ENCODE measurements at places on chromosomes 5 and 9.

DNA sequence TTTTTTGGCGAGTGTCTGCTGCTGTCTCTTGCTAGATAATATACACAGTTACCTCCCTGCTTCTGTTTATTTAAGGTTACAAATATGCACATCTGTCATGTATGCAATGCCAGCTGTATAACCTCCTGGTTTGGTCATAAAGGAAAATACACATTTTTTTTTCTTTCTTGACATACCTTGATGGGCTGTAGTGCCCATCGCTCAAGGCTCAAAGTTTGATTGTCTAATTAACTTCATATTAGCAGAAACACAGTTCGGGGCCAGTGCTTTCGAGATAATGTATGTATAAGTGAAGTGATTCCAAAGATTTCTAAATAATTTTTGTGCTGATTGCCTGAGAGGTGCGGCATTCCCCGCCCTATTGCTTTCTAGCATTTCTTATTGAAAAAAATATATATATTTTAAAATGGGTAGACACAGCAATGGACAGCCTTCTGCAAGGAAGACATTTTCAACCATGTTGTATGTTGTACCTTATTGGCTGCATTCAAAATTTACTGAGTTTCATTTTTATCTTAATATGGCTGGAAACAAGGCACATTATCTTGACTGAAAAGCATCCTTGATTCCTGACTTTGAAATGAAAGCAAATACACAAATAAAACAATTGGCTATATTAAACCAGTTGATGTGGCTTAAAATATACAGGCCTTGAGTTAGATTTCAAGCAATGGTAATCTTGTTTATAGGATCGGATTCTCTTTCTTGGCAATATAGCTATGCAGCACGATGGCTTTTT is 206.2 kb downstream of the MEF2C start:
- no peak for DNase-seq

- no peak for DNase-seq
These were observed 5.8 kb downstream of the GRM6 start for GRCh38 chr5:178989311-178989710.

DNA sequence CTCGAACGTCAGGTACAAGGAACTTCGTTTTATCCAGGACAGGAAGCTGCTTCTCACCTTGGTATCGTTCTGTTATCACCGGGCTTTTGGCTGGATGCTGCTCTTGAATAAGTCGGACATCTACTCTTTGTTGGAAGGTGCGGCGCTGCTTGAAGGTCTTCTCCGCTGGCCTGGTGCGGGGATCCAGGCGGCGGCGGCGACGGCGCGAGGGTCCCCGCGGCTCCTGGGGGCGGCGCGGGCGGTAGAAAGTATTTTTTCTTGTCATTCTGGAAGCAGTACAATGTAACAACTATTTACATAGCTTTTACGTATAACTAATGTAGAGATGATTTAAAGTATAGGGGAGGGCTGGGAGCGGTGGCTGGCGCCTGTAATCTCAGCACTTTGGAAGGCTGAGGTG is 52.3 kb downstream of the ACER2 start:
- no peak for DNase-seq

GRCh38 chr9:22044583-22044982 is 35.5 kb upstream of the CDKN2B start:
- DNase-seq = no peak

DNA sequence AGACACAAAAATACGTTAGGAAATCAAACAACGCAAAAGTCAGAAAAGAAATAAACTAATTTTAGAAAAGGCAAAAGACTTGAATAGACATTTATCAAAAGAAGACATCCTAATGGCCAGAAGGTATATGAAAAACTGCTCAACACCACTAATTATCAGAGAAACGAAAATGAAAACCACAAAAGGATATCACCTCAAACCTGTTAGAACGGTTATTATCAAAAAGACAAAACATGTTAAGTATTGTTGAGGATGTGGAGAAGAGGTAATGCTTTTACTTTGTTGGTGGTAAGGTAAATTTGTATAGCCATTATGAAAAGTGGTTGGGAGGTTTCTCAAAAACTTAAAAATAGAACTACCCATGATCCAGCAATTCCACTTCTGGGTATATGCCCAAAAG is 230.0 kb upstream of the RGMB start:
- DNase-seq = no peak

DNA sequence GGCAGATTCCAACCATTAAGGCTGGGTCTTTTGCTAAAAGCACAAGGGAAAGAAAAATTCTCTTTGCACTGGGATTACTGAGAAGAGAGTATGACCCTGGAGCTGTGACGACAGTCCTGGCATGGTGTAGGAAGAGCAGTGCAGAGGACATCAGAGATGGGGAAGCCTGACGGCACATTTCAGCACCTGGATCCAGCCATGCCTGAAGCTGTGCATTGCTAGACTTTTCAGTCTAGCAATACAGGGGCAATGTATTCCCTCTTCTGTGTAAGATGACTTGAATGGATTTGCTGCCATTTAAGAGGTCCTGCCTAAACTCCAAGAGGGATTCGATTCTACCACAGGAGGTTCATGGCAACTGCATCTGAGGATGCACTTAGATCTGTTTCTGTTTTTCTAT is 12.3 kb upstream of the MRNIP start:
- no peak for DNase-seq

DNA sequence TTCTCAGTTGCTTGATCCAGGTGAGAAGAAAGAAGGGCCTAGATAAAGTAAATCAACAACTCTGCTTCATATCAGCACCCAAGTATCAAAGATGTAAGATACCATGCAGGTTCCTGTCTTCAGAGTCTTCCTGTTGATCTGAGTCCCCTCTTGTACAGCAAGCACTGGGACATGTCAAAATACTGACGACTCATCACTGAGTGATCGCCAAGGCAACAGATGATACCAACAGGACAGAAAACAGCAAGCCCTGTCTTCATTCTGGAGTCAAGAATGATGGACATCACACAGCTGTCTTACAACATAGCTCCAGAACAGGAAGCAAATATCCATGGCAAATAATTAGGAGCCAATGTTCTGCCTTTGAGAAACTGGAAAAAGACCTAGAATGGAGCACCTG is 83.7 kb downstream of the TARS1 start:
- DNase-seq = no peak

- no peak for DNase-seq
These were observed 181.7 kb upstream of the S1PR3 start for GRCh38 chr9:88809355-88810161.

DNA sequence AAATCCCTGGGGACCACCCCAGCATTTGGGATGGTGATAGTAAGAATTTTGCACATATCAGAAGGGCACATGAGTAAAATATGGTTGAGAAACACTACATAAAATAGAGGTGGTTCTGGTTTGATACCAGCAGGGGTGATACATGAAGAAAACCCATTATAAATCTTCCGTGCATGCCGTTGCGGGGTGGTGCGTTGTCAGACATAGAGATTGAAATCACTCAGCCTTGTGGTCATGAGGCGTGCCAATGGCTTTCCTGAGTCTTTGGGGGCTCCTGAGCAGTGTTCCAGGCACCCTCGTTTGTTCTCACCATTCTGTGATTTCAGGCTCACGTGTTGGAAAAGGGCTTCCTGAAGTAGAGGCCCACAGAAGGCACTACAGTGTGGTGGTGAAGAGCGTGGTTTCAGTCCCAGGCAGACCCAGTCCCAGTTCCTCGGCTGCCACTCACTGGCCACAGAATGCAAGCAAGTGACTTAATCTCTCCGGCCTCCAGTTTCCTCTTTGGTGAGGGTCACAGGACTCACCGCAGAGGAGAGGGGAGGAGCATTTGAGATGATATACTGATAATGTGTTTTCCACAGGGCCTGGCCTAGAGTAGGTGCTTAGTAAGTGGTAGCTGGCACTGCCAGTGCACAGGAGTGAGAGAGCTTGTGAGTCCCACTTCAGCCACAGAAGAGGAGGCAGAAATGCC is 20.5 kb upstream of the GLRX start:
- DNase-seq = peak; percentile 100

DNA sequence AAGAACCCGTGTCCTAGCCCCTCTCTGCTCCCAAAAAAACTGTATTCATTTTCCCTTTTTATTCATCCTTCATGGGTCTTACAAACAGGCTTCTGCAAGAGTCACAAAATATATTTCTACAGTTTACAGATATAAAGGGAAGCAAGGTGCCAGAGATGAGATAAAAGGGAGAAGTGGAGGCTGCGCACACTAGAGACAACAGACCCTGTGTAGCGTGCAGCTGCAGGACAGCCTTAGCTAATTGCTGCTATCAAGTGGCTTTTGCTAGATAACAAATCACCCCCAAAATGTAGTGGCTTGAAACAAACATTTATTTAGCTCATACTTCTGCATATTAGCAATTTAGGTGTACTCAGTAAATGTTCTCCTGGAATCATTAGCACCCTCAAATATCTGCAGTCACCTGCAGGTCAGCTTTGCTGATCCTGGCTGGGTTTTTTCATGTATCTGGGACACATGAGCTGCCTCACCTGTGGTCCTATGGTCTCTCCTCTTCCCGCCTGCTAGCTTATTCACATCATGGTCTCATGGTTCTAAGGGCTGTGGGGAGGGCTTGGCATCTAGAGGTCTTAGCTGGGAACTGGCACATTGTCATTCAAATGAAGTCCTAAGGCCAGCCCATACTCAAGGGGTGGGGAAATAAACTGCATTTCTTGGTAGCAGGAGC is 29.4 kb downstream of the ARHGEF37 start:
- DNase-seq = peak; percentile 77

GRCh38 chr5:113474100-113474728 is 14.0 kb downstream of the MCC start:
- no peak for DNase-seq

GRCh38 chr5:124583469-124584350 is 162.7 kb downstream of the ZNF608 start:
- DNase-seq = peak; percentile 92

- no peak for DNase-seq
These were observed 267.0 kb downstream of the EBF1 start for GRCh38 chr5:158832731-158833130.

DNA sequence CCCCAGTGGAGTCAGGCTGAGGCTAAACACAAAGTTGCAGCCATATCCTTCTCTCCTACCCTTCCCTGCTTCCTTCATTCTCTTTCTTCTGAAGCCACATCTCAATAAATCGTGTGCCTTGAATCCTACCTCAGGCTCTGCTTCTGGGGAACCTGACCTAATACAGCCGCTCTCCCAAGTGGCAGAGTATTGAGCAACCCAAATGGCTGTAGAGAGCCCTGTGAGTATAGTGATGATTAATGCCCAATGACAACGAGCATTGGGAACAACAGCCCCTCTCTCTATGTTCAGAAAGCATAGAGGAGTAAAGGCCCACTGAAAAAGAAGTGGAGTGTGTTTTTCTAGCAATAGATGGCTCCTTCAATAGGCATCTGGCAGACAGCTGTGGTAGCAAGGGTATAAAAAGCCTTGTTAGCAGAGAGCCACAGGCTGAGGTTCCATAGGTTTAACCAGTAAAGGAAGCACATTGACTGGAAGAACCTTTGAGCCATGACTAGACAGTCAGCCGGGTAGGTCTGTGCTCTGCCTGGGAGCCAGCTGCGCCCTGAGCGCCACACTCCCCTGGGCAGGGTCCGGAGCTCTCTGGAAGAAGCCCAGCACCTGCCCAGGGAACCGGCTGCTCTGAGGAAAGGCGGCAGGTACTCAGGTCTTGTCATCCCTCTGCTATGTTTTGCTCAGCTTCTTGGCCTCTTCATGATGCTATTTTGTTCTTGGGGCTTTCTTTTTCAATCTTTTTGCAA is 22.6 kb upstream of the HSPA9 start:
- no peak for DNase-seq

- no peak for DNase-seq
These were observed 136.8 kb downstream of the TENT4A start for GRCh38 chr5:6850106-6850432.

- no peak for DNase-seq
These were observed 95.0 kb downstream of the MRPS27 start for GRCh38 chr5:72224946-72225463.

DNA sequence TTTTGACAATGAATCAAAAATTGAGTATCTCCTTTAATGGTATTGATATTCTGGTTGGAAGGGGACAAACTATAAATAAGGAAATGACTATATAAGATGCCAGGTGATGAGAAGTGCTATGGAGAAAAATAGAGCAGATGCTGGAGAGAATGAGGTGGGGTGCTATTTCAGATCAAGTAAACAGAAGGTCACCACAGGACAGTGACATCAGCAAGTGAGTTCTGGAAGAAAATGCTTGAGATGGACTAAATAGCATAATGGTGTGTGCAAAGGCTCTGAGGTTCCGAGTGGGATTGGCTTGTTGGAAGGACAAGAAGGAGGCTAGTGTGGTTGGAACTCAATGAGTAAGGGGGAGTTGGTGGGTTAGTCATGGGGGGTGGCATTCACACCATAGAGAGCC is 157.5 kb upstream of the SGCD start:
- no peak for DNase-seq

DNA sequence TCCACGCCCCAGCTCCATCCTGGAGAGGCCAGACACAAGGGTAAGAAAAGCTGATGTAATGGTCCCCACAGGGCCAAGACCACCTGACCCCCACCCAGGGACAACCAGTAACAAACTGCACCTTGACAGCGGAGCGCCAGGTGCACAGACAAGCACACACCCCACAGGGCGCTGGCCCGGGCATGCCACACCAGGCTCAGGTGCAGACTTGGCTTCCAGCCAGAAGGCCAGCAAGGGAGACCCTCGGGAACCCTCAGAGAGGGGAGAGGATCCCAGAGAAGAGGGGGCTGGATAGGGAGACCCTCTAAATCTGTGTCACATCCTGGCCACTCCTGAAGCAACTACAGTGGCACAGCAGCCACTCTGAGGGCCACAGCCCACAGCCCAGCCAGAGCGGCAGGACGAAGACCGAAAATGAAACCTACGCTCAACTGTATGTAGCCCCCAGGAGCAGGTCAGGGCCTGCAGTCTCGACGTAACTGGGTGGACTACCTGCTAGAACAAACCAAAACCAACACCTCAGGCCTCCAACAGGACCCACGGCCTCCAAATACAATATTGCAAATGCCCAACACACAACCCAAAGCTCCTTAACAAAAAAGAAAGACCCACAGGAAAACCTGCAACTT is 18.5 kb downstream of the CAMSAP1 start:
- DNase-seq = no peak

DNA sequence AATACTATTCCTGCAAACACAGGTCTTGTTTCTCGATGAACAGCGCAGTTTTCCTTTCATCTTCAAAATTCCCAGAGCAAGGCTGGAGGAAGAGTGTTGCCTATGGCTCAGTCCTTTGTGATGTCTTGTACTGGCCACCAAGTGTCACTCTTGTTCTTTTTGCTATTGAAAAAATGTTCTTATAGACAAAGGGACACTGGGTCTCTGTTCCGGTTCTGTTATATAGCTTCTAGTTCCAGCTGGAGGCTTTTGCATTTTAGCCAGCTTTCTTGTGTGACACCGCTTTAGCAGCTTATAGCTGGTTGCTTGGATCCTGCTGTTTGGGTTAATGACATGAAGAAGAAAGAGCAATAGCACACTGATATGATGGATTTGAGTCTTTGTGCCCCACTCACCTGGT is 343.7 kb upstream of the KCNN2 start:
- DNase-seq = no peak
